Daoy (cell line): ENCODE measurements at places on chromosomes 16 and 17. TPM values are rescaled to one million over a fixed set of nuclear protein-coding genes. Genes with fewer than 3 reads are reported as not detected.

- peak; percentile 6 for DNase-seq
These were observed 77.4 kb downstream of the SKAP1 start for GRCh38 chr17:48352630-48353029.

GRCh38 chr17:7023576-7024401 lies 939 bp downstream of the BCL6B start:
- DNase-seq = peak; percentile 67

DNA sequence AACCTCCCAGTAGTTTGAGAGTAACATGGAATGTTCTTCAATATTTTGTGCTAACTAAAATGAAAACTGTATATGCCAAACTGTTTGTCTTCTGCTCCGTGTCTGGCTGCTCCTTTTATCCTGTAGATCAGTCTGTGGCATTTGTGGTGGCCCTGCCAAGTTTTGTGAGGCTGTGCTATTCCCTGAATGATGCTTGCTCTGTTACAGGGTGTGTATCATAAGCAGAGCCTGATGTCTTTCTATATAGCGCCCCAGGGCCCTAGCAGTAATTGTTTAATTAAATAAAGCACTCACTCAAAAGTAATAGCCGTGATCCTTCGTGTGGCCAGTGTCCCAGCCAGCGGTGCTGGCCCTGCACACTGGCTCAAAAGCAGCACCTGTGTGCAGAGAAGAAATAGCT lies 27.8 kb upstream of the NAT9 start:
- no peak for DNase-seq

DNA sequence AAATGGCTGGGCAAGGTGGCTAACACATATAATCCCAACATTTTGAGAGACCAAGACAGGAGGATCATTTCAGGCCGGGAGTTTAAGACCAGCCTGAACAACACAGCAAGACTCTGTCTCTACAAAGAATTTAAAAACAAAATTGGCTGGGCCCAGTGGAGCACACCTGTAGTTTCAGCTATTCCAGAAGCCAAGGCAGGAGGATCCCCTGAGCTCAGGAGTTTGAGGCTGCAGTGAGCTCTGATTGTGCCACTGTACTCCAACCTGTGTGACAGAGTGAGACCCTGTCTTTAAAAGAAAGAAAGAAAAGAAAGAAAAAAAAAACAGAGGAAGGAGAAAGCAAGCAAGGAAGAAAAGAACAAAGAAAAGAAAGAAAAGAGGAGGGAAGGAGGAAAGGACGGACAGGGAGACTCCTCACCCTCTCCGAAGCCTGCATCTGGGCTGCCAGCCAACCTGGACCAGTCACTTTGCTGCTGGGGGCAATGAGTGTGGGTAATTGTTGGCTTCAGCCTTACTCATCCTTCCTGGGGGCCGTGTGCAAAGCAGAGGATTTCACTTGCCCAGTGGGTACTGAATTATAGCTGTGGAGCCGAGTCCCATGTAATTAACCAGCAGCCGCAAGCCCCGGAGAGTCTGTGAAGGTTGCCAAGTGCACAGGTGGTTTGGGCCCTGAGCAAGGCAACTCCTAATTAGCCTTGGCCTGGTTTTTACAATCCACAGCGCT lies 6.7 kb upstream of the MT4 start:
- DNase-seq = peak; percentile 96

GRCh38 chr17:73325527-73325842 lies 13.7 kb upstream of the CDC42EP4 start:
- DNase-seq = no peak

Gene HOXB6
- 2.4 and 6.7 TPM in 2 replicates for total RNA-seq
